Esophagus squamous epithelium (tissue), 5 donors: ENCODE measurements at places on chromosomes 1 and 21.

GRCh38 chr1:42941640-42942330 lies 16.9 kb downstream of the SLC2A1 start:
- DNase-seq = no peak

- DNase-seq = no peak
Measured at GRCh38 chr1:170776777-170777176, 112.8 kb downstream of the PRRX1 start.

GRCh38 chr1:234925440-234926263 lies 203.0 kb downstream of the TOMM20 start:
- DNase-seq = no peak

GRCh38 chr1:58041621-58042020 lies 504.9 kb downstream of the OMA1 start:
- DNase-seq = no peak

GRCh38 chr1:185816460-185816859 lies 82.3 kb downstream of the HMCN1 start:
- DNase-seq = no peak

GRCh38 chr1:106584676-106585075 lies 471.8 kb upstream of the PRMT6 start:
- no peak for DNase-seq

DNA sequence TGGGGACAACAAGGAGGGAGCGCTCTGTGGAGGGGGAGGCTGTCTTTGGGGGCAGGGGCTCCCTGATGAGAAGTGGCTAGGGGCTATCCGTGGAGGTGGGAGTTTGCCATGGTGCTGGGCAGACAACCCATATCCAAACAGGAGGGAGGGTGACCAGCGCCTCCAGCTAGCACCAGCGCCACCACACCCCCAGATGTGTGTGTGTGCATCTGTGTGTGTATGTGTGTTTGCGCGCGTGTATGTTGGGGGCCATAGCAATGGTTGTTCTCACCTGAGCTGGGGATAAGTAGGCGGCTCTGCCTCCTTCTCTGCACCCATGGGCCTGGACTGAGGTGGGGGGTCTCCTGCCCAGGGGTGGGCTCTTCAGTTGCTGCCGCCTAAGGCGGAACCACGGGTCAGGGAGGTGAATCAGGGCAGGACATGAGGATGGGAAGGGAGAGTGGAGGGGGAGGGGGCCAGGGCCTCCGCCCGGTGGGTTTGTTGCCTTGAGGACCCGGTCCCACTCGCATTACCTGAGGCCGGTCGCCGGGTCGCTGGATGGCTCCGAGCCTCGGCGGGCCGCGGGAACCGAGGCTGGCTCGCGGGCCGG lies 345 bp downstream of the HPCAL4 start:
- no peak for DNase-seq

- no peak for DNase-seq
Measured at GRCh38 chr1:3907031-3907534, 7.0 kb upstream of the C1orf174 start.

DNA sequence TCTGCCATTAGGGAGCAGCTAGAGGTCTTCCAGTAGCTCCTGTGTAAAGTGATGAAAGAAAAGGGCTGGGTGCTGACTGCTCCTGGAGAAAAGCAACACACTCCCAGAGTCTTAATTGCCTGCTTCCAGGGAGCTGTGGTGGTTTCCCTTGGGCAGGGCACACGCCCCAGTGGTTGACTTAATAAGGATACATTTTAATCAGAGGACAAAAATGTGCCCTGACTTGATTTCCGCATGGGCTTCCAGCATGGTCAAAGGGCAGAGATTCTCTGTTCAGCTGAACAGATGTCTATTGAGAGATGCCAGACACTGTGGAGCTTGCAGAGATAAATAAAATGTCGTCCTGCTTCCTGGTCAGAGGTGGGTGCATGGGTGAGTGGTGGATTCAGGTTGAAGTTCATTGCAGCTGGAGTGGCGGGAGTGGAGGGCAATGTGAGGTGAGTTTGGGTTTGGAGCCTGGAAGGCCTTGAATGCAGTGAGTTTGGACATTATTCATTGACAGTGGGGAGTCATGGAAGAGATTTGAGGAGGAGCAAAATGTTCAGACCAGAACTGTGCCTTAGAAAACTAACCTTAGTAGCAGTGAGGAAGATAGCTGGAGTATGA lies 16.0 kb downstream of the QSOX1 start:
- no peak for DNase-seq

DNA sequence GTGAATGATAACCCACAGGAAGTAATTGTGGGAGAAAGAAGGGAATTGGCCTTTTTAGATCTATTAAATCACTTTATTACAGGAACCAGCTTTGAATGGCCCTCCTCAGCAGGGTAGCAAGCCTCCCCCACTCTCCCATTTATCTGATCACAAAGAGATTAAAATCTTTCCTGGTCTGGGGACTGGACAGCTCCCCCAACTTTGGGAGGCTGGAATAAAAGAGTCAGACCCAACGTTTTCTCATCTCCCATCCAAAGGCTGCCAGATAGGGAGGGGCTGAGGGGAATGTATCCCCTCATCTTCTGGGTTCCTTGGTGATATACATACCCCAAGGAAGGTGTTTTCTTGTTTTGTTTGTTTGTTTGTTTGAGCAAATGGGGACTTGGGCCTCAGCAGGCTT lies 2.4 kb downstream of the LIN28A start:
- no peak for DNase-seq

GRCh38 chr1:27574001-27574781 lies 29.8 kb downstream of the AHDC1 start:
- no peak for DNase-seq

DNA sequence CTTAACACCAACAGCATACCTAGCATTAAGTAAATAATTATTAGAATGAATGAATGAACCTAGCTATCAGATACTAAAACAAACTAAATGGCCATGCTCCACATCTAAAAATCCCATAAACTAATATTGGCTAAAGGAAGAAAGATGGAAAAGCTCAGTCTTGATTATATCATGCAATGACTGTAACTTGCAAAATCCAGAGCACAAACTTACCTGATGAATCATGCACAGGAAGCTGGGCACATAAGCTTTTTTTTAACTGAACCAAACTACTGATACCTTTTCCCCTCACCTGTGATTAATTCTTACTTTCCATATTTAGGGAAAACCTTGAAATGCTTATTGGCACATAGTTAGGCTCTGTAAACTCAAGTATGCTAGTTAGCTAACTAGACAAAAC lies 70.2 kb downstream of the KIF14 start:
- no peak for DNase-seq

GRCh38 chr1:106613068-106613467 lies 443.4 kb upstream of the PRMT6 start:
- DNase-seq = no peak

DNA sequence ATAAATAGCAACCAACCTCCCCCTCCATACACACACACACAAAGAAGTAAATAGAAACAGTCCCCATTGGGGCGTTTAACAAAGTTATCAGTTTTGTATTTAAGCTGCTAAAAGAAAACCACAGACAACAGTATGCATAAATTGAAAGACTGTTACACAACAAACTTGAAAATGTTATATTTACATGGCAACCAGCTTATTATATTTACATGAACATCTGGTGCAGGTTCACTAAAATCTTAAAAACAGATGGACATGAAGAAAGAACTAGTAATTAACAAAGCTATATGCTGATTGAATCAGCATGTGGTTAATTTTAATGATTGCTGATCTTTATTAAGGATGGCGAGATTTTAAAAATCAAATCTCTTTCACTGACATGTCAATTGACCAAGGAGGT lies 384.7 kb downstream of the LRRIQ3 start:
- DNase-seq = no peak

DNA sequence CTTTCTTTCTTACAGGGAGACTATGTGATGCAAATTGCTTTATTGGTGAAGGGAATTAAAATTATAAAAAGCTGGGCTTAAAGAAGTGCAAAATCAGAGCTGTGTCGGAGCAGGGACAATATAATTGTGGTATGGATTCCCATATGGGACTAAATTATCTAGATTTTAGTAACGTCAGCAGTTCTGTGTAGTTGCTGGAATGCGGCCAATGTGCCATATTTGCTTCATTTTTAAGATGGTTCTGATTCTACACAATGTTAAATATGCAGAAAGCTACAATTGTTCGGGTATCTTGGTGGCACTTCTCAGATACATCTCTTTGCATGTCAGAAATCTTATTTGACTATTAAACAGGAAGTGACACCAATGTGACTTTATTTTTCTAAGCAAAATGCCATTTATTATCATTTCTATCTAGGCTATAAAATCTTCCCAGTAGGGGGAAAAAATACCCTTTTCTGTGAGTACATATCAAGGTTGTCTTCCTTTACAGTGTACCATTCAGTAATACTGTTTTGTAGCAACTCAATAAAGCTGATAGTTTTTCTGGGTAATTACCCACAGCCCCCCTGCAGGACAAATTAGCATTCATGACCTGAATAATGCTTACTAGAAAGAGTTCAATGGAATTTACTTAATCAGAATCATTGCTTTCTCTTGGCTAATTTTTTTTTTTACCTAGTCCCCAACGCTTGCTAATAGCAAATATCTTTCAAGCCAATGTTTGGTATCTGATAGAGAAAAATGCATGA lies 288.3 kb upstream of the ADGRL2 start:
- DNase-seq = no peak

GRCh38 chr1:150366416-150367296 lies 2.7 kb downstream of the RPRD2 start:
- no peak for DNase-seq

GRCh38 chr21:45837936-45838335 lies 143.6 kb upstream of the COL6A1 start:
- no peak for DNase-seq

DNA sequence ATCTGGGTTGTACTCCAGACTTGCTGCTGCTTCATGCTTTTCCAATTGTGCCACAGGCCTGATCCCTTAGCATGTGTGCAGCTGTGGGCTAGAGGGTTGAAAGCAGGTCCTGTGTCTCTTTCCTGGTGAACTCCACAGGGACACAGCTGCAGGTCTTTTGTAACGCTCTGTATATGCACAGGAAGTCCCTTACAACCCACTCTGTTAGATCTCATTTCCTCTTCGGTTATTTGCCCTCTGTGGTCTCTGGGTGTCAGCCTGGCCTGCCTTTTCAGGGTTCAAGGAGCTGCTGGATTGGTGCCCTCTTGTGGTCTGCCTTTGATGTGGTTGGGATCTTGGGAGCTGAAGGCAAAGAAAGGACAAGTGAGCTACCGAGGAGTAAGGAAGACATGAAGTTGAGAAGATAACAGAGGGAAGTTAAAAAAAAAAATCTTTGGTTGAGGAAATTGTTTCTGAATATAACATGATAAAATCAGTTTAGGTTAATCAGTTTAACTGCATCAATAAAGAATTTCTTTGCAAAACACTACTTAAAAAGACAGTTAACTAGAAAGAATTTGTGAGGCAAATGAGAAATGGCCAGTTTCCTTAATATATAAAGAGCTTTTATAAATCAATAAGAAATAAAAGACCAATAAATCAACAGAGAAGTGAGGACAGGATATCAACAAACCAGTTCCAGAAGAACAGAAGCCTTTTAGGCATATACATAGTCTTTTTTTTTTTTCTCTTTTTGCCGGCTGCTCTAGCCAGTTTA lies 44.1 kb downstream of the UCK2 start:
- no peak for DNase-seq

DNA sequence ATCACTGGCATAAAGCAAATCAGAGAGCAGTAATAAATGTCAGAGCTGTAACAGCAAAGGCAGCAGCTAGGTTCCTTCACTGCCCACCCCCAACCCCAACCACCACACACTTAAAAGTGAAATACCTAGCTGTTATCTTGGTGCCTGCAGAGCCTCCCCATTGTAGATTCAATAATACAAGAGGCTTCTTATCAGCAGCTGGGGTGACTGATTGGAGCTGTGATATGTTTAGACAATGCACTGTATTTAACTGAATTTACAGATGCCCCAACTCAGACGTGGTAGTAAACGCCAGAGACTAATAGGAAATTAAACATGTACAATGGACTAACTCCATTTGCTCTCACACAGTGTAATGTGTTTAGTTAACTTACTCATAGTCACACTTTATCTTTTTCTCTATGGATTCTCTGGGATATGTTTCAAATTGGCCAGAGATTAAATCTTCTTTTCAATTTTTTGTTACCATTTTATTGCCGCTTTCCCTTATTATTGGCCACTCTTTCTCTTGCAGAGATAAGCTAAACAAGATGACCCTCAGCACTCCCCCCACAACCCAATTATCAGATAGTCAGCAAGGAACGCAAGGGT lies 117.1 kb downstream of the ESRRG start:
- no peak for DNase-seq

GRCh38 chr1:51829058-51829457 lies 49.5 kb downstream of the NRDC start:
- no peak for DNase-seq

DNA sequence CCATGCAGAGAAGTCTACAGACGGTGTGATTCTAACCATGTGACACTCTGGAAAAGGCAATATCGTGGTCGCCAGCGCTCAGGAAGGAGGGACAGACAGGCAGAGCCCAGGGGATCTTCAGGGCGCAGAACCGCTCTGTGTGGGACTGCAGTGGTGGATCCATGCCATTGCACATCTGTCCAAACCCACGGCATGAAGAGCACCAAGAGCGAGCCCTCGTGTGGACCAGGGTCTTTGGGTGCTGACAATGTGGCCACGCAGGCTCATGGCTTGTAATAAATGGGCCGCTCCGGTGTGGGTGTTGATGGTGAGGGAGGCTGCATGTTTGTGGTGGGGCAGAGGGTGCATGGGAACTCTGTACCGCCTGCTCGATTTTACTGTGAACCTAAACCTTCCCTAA lies 25.3 kb upstream of the POFUT2 start:
- no peak for DNase-seq

GRCh38 chr1:50977575-50978143 lies 7.6 kb downstream of the CDKN2C start:
- DNase-seq = no peak

- DNase-seq = no peak
Measured at GRCh38 chr21:44709426-44710293, 1.7 kb downstream of the TSPEAR start.

DNA sequence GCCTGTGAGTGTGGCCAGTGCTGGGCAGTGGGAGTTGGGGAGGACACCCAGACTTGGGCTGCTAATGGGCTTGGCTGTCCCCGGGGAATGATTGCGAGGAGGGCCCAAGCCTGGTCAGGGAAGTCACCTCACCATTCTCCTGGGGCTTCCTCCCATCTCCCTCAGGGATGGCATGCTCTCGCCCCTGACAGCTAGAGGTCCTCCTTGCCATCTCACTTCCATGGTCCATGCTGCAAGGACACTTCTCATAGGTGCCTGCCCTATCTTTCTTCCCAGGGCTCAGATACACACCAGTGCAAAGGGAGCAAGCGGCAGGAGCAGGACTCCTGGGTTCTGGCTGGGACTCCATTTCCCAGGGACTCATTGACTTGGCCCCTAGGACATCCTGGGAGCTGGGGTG lies 4.1 kb downstream of the NTRK1 start:
- DNase-seq = no peak

DNA sequence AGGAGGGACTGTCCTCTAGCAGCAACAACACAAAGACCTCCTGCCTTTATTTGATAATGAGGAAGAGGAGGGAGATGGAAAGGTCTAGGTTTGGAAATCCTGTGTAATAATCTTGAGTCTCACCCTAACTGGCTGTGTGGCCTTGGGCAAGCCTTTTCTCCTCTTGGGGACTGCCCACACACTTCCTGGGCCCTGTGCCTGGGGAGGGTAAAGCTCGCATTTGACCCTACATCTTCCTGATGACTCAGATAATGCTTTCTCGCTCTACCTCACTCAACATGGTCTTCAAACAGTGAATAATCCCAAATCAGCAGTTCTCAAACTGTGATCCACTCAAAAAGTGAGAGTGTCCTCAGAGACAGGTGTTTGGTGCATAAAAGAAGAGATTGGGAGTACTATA lies 81.2 kb downstream of the VWA5B1 start:
- DNase-seq = no peak
